Erythroblast (primary cell): ENCODE measurements at places on chromosomes 6 and 20.
A peak's percentile ranks its signal among the peaks of the same experiment; 100 is the strongest.

DNA sequence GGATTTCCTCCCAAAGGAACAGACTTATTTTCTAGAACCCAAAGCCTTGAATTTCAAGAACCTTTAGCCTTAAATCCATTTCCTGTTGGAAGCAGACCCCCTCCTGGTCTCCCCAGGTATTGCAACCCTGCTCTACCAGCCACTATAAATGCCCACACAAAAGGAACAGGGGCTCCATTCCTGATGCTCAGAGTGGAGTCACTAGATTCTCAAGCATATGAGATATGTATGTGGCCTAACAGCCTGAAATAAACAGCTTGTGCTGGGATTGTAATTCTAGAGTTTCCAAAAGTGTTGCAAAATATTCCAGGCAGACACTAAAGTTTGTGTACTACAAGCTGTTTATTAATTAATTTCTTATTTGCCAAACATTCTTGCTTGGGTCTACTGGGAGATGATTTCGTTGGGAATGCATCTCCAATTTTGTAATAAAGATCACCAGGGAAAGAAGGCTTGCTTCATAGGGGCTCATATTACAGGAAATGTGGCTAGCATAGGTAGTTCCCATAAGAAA lies 44.8 kb downstream of the RIPOR3 start:
- peak; percentile 42 for DNase-seq

GRCh38 chr6:158926414-158926813 lies 73.6 kb downstream of the RSPH3 start:
- DNase-seq = no peak

DNA sequence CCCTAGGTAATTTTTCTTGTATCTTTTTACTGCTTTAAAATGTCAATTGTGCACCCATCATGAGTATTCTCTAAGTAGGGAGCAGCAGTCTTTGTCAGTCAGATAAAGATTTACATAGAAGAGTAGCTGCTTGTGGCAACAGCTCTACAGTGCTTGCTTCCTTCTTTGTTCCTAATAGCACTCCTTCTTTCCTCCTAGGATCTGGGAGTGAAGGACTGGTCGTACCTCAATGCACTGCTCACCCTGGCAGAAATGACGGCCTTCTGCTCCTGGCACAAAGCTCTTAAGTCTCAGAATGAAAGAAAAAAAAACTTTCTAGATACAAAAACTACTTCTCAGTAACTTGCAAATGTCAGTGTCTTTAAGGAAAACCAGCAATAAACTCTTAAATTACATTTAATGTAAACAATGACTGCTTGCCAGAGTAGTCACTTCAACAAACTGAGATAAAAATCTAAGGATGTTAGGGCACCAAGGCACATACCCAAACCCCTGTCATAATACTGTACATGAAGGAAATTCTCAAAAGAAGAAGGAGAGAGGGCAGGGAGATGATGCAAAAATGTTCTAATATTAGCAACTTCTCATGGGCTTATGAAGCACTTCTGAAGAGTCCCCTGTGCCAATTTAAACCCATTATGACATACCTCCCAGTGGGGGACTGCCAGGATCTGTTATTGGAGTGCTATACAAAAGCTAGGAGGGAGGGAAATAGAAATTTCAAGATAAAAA lies 34.0 kb downstream of the NCOA6 start:
- DNase-seq = peak; percentile 16

DNA sequence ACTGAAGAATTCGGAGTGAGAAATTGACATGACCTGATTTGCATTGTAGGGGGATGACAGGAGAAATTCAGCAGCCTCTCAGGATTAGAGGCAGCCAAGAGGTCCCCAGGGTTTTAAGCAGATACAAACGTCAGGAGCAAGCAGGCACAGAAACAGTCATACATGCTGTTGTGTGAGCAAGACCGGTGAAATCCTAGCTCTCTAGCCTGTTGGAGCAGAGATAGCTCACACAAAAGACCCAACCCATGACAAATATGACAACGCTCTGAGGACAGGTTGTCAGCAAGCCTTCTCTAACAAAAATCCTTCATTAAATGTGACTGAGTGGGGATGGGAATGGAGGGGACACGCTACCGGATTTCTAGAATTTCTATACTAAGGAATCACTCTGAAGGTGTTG lies 23.0 kb upstream of the AKAP12 start:
- DNase-seq = no peak

DNA sequence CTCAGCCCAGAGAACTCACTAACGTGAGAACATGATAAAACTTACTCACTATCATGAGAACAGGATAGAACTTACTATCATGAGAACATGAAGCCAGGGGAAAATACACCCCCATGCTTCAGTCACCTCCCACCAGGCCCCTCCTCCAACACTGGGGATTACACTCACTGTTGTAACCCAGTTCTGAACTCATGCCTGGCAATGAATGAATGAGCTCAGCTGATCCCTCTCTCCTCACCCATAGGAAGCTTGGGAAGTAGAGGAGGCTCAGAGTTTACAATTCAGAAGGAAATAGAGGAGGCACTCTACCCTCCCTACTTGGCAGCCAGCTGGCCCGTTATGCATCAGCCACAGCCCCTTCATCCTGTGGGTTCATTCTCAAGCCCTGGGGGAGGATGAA lies 102.5 kb downstream of the EYA2 start:
- DNase-seq = no peak

- DNase-seq = peak; percentile 68
Measured at GRCh38 chr20:43448748-43449535, 8.8 kb upstream of the SRSF6 start.

DNA sequence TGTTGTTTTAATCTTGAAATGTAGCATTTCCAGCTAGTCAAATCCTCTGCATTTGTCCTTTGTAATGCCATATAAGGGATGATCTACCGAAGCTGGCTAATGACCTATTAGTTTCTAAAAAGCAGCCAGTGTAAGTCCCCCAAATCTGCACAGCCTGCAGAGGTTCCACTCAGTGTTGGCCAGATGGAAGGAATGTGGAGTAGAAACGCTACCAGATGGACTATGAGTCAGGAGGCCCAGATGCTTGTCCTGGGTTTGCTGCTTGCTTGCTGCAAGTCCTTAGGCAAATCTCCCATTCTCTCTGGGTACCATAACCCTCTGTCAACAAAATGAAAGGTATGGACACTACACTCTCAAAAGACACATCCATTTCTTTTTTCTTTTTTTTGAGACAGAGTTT lies 149.8 kb downstream of the BTBD9 start:
- DNase-seq = no peak

GRCh38 chr6:123592426-123592825 lies 44.3 kb downstream of the TRDN start:
- no peak for DNase-seq

GRCh38 chr6:126804332-126805064 lies 314.0 kb upstream of the RSPO3 start:
- peak; percentile 6 for DNase-seq

DNA sequence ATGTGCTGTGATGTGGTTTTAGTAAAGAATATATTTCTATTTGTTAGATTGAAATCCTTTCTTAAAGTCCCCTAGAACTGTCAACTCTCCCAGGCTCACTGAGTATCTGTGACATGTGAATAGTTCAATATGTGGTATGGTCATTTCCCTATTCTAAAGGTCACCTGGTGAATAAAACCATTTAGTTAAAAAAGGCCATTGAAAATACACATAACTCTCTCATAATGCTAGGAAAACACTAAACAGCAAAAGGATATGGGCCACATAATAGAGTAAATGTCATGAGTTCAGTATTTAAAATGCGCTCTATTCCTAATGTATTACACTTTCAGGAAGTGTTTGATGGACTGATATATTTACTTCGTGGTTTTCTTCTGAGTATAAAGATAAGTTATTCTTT lies 420.9 kb upstream of the JAG1 start:
- DNase-seq = no peak

- DNase-seq = peak; percentile 79
Measured at GRCh38 chr6:138008791-138009190, 98.4 kb downstream of the PERP start.

DNA sequence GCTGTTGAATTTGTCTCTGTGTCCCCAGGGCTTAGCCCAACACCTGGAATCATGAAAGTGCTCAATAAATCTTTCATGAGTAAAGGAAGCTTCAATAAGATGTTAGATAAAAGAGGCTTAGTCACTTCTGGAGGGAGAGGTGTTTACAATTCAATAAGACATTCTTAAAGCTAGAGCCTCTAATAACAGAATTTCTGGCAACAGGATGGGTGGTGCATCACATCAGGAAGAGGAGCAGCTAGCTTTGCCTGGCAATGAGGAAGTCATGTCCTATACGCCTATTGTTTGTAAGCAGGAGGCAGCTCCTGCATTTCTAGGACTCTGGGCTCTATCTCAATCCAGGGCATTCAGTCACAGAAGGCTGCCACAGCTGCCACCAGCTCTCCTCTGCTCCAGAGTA lies 638.5 kb downstream of the EPM2A start:
- DNase-seq = no peak

GRCh38 chr20:37309936-37310590 lies 20.6 kb downstream of the MANBAL start:
- no peak for DNase-seq

- DNase-seq = no peak
Measured at GRCh38 chr20:41228858-41229257, 88.7 kb downstream of the ZHX3 start.

DNA sequence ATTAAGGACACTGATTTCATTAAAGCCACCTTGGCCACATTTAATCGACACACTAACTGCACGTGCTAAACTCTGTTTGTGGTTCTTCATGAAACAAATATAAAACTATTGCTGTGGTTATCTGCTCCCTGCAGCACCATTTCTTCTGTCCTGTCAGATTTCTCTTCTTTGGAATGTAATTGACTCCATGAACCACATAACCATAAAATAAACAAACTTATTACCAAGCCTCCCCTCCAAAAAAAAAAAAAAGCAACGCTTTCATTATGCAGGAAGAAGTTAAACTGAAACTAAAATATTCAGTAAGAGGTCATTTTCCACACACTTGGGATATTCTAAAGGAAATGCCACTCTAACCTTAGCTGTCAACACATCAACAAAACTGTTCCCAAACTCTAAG lies 319.1 kb upstream of the NT5E start:
- DNase-seq = no peak

GRCh38 chr6:118220429-118221128 lies 313.5 kb downstream of the SLC35F1 start:
- no peak for DNase-seq

DNA sequence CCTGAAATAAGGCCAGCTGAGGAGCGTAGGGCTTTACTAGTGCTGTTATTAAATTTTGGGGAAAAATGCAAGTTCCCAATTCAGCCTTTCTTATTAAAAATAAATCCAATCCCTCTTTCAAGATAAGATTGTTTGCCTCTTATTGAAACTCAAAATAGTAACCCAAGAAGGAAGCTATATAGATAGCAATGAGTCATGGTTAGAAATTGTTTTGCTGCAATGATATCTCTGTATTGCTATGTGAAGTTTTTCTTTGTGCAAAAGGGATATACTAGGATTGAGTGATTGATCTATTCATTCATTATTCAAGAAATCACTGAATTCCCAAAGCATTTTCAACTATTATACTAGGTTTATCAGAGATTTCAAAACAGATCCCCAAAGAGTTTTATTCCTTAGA lies 93.0 kb upstream of the HDAC2 start:
- DNase-seq = no peak

DNA sequence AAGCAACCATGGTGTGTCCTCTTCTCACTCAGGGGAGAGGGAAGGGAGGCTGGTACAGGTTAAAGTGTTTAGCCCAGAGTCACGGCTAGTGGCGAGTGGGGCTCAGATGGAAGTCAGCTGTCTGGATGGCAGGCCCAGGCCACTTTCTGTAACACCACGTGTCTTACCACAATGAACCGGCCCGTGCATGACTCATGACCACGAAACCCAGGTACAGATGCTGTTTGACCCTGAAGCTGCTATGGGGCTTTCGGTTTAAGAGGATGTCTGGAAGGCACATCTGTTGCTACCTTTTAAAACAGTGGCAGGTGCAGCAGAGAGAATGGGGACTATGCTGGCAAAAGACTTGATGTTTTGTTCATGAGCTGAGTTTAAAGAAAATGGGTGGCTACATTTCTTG lies 36.5 kb upstream of the MPC1 start:
- DNase-seq = no peak

DNA sequence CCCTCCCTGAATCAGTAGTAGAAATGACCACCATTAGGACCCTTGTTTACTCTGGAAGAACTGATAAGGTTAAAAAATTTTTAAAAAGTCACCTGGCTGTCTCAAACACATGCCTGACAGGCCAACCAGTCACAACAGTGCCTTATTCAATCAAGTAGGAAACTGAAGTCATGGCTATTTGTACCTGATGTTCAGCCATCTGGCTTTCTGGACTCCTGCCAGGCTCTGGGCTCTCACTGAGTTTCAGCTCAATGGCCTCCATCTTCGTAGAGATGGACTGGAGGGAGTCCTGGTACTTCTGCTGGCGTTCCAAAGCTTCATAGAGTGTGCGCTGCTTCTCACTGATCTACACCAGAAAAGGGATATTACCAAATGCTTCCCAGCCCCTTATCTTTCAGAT lies 343.8 kb downstream of the SYNE1 start:
- no peak for DNase-seq

- DNase-seq = no peak
Measured at GRCh38 chr6:153092082-153093013, 38.7 kb downstream of the RGS17 start.

- no peak for DNase-seq
Measured at GRCh38 chr6:147811913-147812629, 303.6 kb downstream of the SAMD5 start.

- no peak for DNase-seq
Measured at GRCh38 chr6:127855542-127856159, 45.2 kb downstream of the THEMIS start.

GRCh38 chr6:142356201-142356883 lies 54.5 kb downstream of the ADGRG6 start:
- DNase-seq = no peak

GRCh38 chr6:152566103-152566875 lies 70.9 kb downstream of the SYNE1 start:
- no peak for DNase-seq

DNA sequence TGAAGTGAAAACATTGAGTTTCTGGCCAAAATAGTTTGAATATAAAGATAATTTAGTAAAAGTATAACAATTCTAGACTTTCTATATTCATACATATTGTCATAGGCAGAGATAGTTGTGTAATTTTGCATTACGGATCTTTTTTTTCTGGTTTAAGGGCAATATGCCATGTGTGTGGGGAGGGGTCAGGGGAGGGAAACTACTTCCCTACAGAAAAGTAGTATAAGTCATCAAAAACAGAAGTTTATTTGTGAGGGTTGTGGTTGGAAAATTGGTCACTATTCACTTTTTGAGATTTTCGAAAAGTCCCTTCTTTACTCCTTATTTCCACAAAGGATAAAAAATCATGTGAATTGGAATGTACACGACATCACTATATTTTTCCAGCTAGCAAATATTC lies 288.2 kb upstream of the PREP start:
- DNase-seq = no peak

DNA sequence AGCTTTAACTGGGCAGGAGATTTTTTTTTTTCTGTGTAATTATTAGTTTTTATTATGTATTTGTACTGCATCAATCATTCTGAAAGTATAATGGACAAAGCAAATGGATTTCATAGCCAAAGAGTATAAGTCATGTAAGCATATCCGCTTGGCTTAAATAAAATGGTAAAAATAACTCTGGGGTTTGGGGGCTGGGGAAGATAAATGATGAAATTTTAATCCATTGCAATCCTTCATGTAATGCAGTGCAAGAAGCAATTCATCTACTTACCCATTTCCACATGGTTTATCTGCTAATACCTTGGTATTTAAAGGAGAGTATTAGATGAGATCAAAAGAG lies 781.4 kb downstream of the QKI start:
- DNase-seq = no peak
